ENCODE measurements at places on chromosomes 3 and 15.

- no peak for DNase-seq
These were observed 19.5 kb upstream of the BSN start for GRCh38 chr3:49534581-49535441.

- DNase-seq, result no peak
These were observed 88.2 kb upstream of the TSC22D2 start for GRCh38 chr3:150319900-150320299.

DNA sequence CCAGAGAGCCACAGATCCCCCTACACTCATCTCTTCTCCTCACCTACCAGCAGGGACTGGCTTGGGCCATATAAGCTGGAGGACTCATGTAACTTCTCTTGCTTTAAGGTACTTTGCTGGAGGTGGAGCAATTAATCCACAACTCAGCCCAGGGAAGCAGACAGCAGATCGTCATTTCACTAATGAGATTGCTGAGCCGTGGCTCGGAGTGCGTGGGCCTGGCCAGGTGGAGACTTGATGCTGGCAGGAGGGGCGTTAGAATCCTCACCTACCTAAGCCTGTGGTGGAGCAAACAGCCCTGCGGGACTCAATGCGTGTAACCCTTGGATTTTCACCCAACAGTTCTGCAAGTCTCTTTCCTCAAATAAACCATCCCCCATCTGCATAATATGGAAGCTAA, 253.2 kb downstream of the RORA start:
- no peak for DNase-seq

DNA sequence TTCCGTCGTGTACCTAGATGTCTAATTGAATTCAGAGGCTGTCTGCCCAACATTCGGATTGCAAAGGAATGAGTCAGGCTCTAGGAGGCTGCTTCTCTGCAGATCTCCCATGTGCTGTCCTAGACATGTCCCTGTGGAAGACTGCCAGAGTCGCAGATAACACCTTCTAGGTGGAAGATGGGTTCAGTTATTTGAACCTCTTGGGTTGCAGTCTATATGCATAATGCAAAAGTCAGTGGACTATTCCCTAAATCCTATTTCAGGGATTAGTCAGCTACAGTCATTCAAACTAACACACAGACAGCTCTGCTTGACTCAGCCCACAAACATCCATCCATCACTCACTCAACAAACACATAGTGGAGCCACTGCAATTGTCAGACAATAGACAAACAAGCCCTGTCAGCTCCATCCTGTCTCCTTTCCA, 300.0 kb upstream of the CTNNB1 start:
- DNase-seq, result no peak

DNA sequence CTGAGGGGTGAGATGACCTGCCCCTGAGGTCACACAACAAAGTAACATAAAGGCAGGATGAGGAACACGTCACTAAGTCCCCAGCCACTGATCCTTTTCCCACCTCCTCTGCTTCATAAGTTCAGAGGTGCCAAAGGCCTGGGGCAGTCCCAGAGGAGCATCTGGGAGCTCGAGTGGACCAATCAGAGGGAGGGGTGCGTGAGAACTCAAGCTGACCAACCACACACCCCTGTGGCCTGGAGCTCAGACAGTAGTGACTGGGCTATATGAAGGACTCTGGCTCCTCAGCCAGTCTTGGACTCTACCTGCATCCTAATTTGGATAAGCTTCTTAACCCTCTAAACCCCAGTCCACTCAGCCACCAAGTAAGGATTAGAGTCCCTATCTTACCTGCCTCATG, 28.0 kb upstream of the CAV3 start:
- no peak for DNase-seq

DNA sequence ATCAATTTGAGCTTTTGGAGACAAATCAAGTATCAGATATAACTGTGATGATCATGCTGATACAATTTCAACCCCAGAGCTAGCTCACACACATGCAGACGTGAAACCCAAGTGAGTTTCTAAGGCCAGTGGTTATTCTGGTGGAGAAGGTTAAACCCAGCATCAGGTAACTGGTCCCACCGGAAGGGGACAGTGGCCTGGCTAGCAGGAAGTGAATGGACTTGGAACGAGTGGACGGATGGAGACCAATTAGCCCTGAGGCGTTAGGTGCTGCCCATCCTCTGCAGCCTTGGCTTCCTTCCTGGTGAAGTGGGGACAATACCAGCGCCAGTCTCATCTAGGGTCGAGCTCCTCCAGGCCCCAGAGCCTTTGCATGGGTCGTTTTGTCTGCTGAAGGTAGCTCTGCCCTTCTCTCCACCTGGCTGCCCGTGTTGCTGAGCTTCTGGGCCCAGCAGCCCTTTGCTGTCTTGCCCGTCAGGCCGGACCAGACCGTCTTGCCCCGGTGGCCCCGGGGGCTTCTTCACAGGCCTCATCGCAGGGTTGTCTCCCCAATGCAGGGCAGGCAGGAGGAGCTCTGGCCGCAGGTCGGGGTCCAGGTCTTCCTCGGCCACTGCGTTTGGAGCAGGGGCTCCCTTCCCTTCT, 915 bp upstream of the KCTD6 start:
- DNase-seq, result no peak

All from HuH-7 (cell line).